ENCODE measurements at places on chromosomes 4 and X.

GRCh38 chr4:169345316-169345721 is 74.6 kb upstream of the SH3RF1 start:
- DNase-seq: no peak

GRCh38 chr4:102094481-102094880 is 250.8 kb downstream of the SLC39A8 start:
- DNase-seq: no peak

- DNase-seq: no peak
Observed at GRCh38 chrX:137194164-137194563, 160.4 kb upstream of the GPR101 start.

GRCh38 chr4:6557856-6558255 is 17.1 kb upstream of the MAN2B2 start:
- DNase-seq: no peak

All from CD4-positive, alpha-beta T cell treated with Interleukin-15 for 1 hour (primary cell).